ENCODE measurements at places on chromosomes 7 and 10. TPM values are rescaled to one million over a fixed set of nuclear protein-coding genes. Genes with fewer than 3 reads are reported as not detected.

IFIT1B gene
- not detected for total RNA-seq

NUDT13 gene
- total RNA-seq = 0.30 TPM

ZNF722 gene
- not detected for total RNA-seq

ZNF425 gene
- 4.5 TPM for total RNA-seq

NPY gene
- total RNA-seq = not detected

AP5Z1 gene
- total RNA-seq = 30.3 TPM

MAT1A gene
- total RNA-seq = not detected

ERLIN1 gene
- total RNA-seq = 41.6 TPM

EFCAB10 gene
- total RNA-seq = not detected

GHRHR gene
- not detected for total RNA-seq

NXPH1 gene
- not detected for total RNA-seq

CDNF gene
- 0.51 TPM for total RNA-seq

MCM10 gene
- total RNA-seq = 0.89 TPM

CRYGN gene
- total RNA-seq = not detected

TBRG4 gene
- total RNA-seq = 54.1 TPM

TAS2R40 gene
- not detected for total RNA-seq

HYAL4 gene
- not detected for total RNA-seq

ZNF467 gene
- 0.59 TPM for total RNA-seq

AP4M1 gene
- total RNA-seq = 40.4 TPM

Data from smooth muscle cell of the umbilical artery (primary cell).